ENCODE measurements at places on chromosomes 2 and 18.

- DNase-seq, result no peak
Measured at GRCh38 chr2:29117636-29118303, 2.6 kb downstream of the CLIP4 start.

- DNase-seq, result no peak
Measured at GRCh38 chr2:213723041-213723560, 438.8 kb downstream of the SPAG16 start.

DNA sequence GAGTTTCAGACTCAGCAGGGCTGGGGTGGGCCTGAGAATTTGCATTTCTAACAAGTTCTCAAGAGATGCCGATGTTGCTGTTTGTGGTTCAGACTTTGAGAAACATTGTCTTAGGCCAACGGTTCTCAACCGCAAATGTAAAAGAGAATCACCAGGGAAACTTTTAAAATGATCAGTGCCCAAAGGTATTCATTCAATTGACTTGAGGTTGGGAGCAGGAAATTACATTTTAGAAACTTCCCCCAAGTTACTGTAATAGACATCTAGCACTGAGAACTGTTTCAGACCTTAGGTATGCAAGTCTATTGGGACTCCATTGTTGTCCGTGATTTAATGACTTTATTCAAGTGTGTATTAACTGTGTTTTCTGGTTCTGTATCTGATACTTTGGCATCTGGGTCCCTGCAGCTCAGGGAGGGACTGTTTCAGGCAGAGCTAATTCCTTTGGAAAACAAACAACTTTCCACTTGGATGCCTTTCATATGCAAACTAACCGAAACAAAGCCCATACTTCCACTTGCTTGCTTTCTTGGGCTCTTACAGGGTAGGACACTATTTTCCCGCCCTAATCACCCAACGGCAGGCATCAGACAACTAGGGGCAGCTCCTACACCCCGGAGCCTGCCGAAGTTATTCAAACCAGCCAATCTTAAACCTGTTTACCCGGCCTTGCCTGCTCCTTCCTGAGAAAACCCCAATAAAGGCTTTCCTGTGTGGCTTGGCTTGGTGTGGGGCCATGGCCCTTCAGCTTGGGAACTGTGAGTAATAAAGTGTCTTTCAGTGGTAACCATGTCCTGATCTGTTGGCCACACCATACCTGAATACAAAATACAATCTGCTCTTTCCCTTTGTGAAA, 97.6 kb downstream of the POLE4 start:
- no peak for DNase-seq

GRCh38 chr18:51361130-51361860, 163.8 kb upstream of the MEX3C start:
- DNase-seq, result no peak

Data from GM12891 (cell line).